Renal cortical epithelial cell (primary cell): ENCODE measurements at places on chromosomes 6 and 20. TPM values are rescaled to one million over a fixed set of nuclear protein-coding genes. Genes with fewer than 3 reads are reported as not detected.

Gene LTA
- total RNA-seq = not detected in 2 replicates

DNA sequence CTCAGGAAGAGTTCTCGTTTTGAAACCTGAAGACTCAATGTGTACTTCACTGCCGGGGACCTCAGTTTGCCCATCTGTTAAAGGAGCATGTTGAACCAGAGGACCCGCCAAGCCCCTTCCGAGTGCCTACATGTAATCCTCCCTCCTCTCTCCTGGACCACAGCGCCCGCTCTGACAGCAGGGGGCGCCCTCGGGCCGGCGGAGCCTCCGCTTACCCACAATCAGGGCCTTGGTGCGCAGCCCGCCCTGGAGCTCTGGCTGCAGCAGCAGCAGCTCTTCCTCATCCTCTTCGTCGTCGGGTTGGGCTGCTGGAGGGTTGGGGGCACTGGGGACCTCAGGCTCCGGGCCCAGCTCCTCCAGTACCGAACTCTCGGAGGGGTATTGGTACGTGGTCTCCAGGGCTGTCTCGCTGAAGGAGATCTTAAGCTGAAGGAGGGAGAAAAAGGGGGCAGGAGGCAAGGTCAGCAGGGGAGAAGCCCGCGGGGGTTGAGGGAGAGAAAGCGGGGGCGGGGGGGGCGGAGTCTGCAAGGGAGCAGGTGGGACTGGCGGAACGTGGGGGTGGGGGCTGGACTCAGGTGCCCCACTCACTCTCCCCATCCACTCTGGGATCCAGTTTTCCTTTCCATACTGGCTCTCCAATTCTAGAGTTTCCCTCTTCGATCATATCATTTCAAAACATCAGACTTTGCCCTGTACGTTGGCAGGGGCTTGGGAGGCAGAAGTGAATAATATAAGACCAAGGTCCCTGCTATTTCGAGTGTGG is 6.3 kb upstream of the DHX16 start:
- DNase-seq = peak; percentile 46

- DNase-seq = no peak
Observed at GRCh38 chr6:105078386-105078708, 101.5 kb downstream of the POPDC3 start.

- DNase-seq = no peak
Observed at GRCh38 chr20:1576641-1577040, 19.1 kb upstream of the SIRPD start.

DNA sequence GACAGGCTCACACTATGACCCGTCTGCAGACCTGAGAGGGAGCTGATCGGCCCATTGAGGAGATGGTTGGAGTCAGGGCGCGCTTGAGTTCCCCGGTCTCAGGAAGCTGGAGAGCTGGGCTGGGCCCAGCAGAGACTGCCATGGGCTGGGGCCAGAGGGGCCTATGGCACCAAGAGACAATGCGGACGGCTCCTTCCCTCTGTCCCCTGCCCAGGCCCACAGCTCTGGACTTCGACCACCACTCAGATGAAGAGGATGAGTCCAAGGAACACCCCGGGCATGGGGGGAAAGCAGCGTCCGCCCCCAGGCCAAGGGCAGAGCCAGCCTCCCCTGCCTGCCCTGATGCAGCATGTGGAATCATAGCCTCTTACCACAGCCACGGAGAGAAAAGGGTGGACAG is 40.2 kb upstream of the PHACTR3 start:
- DNase-seq = no peak

DNA sequence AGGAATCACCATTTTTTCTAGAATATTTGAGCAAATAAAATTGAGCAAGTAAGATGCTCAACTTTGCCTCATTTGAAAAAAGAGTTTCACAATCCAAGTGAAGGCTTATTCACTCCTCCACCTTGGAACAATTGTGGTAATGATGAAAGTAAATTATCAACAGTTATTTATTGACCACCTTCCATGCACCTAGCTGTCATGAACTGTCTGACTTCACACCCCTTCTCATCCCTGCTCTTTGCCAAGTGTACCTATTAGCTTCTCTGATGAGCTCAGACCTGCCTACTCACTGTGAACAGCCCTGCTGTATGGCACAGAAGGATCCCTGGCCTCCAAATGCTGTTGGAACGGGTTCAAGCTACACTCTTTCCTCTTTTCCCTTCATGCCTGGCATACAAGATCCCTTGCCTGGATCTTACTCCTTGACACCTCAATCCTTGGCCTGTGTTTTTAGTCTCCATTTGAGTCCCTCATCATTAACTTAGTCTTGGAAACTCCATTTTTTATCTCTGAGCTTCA is 99.0 kb upstream of the PREP start:
- peak; percentile 72 for DNase-seq

Gene TINAG
- total RNA-seq = 5.9 and 16.5 TPM in 2 replicates

- peak; percentile 59 for DNase-seq
Observed at GRCh38 chr6:111096246-111096645, 8.9 kb downstream of the SLC16A10 start.

Gene C6orf15
- 1.4 TPM in 1 of 2 replicates, not detected in the other for total RNA-seq

DNA sequence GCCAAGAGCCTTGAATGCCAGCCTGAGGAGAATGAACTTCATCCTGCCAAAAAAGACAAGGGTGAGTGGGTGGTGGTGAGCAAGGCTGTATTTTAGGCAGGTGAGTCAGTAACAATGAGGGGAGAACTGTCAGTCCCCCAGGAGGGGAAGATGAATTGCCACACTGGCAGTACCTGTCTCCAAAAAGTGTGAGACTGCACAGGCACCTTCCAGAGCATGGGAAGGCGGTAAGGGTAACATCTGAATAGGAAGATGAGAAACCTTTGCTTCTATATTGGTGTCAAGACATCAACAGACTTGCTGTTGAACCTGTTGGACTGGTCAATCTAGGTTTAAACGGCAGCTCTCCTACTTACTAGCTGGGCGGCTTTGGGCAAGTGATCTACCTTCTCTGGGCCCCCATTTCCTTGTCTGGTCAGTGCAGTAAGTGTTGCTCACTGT is 30.9 kb downstream of the STK35 start:
- no peak for DNase-seq

DNA sequence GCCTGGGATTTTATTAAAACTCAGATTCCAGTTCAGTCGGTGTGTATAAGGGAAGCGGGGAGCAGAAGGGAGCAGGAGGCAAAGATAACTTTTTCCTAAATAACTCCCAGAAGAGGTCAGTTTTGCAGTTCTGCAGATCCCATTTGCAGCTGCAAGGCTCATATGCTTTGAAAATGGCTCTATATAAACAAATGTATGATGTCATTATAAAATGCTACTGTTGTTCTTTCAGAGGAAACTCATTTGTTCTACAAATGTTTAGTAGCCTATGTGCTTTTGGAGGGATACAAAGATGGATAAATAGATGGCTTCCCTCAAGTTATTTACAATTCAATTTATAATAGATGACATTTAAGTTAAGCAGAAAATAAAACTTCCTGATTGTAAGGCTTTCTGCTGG is 29.2 kb upstream of the DSP start:
- no peak for DNase-seq

DNA sequence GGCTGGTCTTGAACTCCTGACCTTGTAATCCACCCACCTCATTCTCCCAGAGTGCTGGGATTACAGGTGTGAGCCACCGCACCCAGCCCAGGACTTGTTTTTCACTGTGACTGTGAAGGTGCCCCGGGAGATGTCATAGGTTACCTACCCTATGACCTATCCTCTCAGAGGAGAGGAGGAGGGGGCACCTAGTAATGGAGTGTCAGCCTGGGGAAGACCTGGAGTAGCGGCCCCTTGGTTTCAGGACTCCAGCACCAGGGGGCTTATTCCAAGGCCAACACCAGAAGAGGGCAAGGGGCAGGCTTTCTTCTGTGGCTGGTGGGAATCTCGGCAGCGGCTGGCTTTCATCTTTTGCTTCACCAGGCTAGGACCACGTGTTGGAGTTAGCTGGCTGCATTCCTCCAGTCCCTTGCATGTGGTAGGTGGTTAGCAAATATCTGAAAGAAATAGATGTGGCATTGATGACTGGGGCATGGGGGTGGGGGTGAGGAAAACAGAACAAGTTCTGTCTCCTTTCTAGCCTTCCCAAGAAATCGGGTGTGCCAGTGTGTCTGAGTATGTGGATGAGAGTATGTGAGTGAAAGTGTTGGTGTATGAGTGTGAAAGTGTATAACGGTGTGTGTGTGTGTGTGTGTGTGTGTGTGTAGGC is 7.9 kb upstream of the ITPR3 start:
- peak; percentile 76 for DNase-seq

- DNase-seq = no peak
Observed at GRCh38 chr6:13015379-13015681, 298.8 kb downstream of the PHACTR1 start.

- DNase-seq = no peak
Observed at GRCh38 chr6:36662380-36662779, 16.1 kb upstream of the CDKN1A start.

- DNase-seq = peak; percentile 25
Observed at GRCh38 chr6:89433252-89434149, 549 bp downstream of the ANKRD6 start.

DNA sequence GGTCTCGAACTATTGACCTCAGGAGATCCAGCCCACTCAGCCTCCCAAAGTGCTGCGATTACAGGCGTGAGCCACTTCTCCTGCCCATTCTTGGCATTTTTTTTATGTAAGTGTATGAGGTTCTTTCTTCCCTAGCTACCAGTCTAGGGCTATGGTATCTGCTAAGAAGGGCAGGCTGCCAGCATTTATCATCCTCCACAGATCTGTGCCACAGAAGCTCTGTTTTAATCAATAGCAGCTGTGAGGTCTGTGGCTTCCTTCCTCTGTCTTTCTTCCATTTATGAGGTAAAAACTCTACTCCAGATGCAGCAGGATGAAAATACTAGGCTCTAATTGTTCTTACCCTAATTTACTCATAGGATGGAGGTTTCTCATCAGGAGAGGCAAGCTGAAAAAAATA is 1382.4 kb upstream of the ADGRB3 start:
- no peak for DNase-seq

GRCh38 chr20:17456279-17456678 is 74.9 kb downstream of the BFSP1 start:
- DNase-seq = no peak

GRCh38 chr6:166722785-166723184 is 95.7 kb upstream of the RPS6KA2 start:
- DNase-seq = no peak

GRCh38 chr6:52788478-52788877 is 15.1 kb downstream of the GSTA1 start:
- peak; percentile 28 for DNase-seq

GRCh38 chr20:58918621-58919020 is 62.4 kb upstream of the NELFCD start:
- DNase-seq = no peak

Gene ADGRG6
- total RNA-seq = 26.1 and 46.0 TPM in 2 replicates

DNA sequence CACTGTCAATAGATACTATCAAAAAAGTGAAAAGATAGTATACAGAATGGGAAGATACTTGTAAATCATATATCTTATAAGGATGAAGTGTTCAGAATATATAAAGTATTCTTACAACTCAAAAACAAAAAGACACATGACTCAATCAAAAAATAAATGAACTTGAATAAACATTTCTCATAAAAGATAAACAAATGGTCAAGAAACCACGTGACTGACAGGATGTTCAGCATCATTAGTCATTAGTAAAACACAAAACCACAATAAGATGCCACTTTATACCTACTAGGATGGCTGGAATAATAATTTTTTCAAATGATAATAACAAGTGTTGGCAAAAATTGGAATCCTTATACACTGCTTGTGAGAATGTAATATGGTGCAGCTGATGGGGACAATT is 729.1 kb upstream of the HS3ST5 start:
- DNase-seq = no peak

DNA sequence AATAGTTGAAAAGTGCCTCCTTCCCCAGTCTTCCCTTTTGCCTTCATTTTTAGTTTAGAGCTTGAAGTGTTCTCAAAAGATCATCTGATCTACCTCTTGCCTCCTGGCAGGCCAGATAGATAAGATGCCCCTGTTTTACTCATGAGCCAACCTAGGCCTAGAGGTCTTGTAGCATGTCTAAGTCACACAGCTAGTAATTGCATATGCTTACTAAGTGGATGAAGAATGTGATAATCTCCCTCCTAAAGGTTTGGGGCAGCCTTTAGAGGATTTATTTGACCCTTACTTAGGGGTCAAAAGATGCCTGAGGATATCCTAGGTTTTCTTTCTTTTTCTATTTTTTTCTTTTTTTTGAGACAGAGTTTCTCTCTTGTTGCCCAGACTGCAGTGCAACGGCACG is 2.1 kb downstream of the C6orf141 start:
- DNase-seq = no peak

DNA sequence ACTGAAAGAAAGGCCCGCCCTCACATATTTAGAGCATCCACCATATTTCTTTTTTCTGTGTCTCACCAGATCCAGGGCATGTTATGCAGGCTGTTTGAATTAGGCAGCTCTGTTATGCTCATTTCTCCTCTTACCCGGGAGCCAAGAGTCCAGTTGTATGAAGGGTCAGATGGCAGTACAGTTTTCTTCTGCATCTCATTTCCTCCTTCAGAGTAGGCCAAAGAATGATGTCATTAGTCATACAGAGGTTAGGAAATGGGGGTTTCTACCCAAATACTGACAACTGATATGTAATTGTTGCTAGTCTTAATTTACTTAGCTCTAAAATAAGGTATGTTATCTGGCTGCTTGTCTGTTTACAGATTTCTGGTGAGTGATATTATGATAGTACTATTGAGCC is 130.8 kb downstream of the SOBP start:
- DNase-seq = peak; percentile 6

DNA sequence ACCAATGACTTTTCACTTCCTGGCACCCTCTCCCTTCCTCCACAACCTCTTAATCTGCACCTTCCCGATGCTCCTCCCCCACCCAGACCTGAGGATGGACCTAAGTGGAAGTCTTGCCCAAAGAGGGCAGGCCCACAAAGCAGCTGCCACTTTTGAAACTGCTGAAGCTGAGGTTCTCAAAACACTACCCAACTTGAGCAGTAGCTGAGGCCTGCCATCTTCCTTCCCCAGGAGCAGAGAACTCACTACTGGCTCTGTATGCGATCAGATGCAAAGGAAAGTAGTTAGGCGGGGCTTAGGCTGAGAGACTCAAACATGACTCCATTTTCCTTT is 1.5 kb downstream of the HM13 start:
- no peak for DNase-seq

Gene TSPO2
- not detected in 2 replicates for total RNA-seq

DNA sequence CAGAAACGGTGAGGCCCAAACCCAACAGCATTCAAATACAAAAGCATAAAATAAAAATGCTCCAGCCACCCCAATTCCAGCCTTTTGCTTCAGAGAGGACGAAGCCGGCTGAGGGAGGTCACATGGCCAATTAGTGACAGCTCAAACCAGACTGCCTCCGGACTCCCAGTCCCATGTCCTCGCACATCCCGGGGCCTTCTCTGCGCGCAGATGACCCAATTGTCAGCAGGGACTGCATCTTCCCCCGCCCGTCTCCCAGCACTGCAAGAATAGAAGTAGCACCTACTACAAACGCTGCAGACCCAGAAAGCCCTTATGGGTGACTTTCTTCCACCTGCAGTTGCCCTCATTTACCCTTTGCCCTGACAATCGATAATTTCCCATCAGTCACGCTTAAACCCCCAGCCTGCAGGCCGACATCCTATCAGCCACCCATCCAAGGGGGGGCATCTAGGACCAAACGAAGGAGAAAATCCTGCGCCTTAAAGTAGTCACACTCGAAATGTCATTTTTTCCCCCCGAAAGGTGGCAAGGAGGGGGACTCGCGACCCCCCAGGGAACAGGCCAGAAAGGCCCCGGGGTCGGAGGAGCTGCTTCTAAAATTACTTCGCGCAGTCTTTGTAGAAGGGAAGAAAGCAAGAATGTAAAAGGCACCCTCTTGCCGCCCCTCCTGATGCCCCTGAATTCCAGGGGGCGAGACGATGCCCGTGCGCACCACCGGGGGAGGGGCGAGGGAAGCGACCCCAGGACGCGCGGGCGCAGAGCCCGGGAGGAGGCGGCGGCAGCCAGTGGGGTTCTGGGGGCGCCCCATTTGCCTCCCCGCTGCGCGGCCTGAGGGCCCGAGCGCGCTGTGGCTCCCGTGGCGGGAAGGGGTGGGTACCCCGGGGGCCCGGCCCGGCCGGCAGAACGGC is 792 bp downstream of the SLC23A2 start:
- DNase-seq = no peak

Gene OR2B6
- total RNA-seq = not detected in 2 replicates
